Activated effector memory CD4-positive, alpha-beta T cell treated with anti-CD3 and anti-CD28 coated beads, Interleukin-2, amount 50 U/mL, for 16 hours (primary cell): ENCODE measurements at places on chromosomes 1 and 21.

DNA sequence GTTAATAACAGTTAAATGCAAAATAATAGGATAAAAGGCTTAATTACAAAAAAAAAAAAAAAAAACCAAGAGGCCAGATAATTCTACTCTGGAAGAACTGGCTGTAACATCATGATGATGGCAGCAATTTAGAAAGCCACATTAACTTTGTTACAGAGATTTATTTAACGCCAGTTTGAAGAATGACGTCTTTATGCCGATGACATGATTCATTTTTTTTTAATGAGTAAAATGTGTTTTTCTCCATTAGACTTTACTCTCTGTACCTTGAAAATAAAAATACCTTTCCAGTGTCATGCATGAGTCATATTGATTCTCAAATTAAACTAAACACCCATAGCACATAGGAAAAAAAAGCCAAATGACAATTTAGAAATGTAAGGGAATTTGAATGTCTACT lies 226.1 kb downstream of the RGS7 start:
- DNase-seq: no peak

GRCh38 chr21:32545948-32546441 lies 39.3 kb downstream of the TCP10L start:
- DNase-seq: no peak

DNA sequence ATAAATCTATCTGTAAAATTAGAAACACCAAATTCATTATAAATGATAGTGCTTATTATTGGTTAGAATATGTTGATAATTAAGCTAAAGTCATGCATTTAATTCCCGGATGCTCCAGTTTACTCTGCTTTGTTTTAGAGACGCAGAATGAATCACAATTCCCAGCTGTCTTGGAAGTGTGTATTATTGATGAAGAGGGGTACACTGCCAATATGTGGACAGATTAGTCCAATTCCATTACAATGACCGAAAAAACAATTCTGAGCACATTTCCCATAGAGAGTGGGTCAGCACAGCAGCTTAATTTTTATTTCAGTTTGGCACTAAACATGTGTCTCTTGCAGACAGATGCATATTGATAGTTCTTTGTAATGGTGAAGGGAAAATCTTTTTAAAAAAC lies 146.7 kb downstream of the KCNT2 start:
- no peak for DNase-seq

DNA sequence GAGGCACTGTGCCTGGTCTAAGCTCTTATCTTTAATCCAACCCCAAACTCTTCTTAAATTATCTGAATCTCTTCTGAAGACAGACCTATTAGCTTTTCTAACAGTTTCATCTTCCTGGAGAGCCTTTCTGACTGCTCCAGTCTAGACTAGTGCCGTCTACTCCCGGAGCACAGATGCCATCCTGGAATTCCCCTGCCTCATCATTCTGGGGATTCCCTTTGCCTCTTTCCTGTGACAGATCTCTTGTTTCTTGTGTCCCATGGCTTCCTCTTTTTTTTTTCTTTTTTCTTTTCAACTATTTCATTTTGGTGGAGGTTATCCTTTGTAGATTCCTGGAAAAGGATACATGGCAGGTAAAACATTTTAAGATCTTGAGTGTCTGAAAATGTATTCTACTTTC lies 11.7 kb downstream of the SEMA4A start:
- no peak for DNase-seq

DNA sequence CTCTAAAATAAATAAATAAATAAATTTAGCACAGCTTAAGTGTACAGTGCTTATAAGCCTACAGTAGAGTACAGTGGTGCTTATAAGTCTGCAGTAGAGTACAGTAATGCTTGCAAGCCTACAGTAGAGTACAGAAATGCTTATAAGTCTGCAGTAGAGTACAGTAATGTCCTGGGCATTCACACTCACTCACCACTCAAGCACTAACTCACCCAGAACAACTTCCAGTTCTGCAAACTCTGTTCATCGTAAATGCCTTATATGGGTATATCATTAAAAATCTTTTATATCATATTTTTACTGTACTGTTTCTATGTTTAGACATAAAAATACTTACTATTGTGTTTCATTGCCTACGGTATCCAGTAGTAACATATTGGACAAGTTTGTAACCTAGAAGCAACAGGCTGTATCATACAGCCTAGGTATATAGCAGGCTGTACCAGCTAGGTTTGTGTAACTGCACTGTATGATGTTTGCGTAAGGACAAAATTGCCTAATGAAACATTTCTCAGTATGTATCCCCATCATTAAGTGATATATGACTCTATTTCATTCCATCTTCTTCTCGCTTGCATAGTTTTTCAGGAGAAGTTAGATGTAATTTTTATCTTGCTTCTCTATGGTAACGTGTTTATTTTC lies 14.0 kb upstream of the S100B start:
- DNase-seq: no peak

DNA sequence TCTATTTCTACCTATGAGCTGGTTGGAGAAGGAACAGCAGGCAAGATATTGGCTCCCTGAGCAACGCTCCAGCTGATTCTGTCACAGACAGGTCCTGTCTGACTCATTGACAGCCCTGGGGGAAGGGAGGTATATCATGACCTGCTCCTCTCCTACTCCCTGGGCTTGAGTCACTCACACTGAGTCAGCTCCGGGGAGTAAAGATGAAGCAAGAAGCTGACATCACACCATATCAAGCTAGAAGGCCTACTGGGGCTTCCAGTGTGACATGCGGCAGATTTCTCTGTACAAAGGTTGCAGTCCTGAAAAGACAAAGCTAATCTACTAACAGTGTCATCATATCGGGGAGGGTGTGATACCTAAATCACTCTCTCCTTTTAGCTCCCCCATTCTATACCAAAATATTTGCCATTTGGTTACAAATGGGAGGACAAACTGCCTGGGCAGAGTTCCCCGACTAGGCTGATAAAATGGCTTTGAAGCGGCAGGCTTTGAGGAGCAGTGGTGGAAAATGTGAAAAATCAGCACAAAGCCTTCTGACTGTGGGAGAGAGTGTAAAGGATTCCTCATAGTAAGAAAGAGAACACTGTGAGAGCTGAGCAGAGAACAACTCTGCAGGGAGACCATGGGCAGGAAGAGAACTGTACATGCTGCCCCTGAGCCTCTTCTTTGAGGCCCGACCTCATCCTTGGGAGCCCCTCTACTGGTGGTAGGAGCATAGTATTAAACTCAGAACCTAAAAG lies 15.5 kb downstream of the PI4KB start:
- peak; percentile 91 for DNase-seq

DNA sequence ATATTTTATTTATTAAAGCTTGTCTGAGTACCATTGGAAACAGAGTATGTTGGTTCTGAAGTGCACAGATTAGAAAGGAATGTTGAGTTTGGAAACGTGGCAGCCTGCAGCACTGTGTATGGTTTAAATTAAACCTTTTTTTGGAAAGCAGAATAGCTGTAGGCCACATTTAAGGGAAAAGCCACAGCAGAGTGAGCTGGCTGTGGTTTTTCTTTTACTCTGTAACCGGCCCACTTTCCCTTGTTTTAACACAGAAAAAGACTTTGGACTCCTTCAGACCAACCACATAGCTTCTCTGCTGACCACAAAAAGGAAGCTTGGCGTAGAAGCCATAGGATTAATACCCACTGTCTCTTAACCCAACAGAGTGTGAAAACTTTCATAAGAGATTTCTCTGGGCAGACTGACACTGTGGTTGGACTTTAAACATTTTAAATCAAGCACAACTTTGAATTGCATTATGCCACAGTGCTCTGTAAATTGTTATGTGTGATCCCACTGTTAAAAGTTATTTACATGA lies 75.2 kb downstream of the NFIA start:
- DNase-seq: no peak

DNA sequence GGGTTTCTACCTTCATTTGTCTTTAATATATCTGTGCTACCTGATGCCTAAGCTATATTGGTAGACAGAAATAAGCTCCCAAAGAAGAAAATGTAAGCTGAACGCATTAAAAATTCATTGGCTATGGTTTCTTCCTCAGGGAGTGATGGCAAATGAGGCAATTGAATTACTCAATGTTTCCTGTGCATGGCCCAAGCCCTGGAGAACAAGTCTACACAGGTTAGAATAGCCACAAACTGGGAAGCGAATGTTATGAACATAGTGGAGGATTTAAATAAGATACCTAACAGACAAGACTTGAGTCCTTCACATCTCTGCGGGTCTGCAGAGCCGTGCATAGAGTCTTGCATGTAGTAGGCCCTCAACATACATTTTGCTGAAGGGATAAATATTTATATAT lies 350.3 kb downstream of the RWDD3 start:
- DNase-seq: no peak

DNA sequence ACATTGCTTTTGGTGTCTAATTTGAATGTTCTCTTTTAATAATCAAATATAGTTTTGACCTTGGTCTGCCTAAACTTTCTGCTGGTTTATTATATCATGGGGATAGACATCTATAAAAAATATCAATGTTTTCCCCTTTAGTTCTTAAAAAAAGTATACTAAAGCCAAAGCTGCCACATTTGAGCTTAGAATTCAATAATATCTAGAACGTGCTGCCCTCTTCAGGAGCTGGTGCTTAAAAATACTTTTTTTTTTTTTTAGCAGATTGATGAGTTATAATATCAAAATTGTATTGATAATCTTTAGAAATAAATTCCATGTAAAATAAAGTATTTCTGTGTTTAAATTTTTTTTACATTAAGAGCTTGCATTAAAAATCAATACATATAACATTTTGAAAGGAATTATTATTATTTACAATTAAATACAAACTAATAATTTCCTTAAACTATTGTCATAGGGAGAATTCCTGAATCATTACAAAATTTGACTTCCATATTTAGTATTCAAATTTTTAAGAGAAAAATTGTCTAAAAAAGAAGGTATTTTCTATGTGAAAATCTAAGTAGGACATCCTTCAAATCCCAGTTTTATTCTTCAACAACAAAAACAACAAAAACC lies 40.1 kb upstream of the ADGRL2 start:
- DNase-seq: no peak

DNA sequence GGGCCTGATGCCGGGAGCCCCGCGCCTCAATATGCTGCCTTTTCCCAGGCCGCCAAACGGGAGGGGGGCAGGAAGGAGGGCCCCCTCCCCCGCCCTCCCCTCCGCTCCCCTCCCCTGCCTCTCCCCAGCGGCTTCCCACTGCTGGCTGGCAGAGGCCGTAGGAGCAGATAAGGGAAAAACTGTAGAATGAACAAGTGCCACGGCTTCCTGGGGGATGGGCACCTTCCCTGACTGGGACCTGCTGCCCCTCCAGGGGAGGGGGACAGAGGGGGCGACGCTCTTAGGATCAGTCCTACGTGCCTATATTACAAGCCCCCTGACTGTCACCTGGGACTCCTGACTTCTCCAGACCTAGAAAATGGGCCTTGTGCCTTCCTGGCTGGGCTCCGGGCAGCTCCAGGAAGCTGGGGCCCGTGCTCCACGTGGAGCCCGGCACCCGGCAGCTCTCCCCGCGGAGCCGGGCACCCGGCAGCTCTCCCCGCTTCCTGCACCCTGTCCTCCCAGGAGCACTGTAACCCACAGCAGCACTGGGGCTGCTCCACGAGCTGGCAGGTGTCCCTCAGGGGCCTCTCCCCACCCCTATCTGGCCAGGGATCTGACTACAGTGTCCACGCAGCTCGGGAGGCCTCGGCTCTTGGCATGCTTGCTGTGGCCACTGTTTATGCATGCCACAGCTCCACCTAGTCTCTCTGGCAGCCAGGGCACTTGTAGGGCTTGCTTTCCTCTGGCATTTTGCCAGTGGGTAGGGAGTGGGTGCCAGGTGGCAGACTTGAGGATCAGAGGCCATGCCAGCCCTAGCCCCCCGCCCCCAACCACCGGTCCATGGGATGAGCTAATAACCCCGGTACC lies 674 bp upstream of the HES5 start:
- no peak for DNase-seq

GRCh38 chr1:106022312-106022902 lies 1034.1 kb upstream of the PRMT6 start:
- no peak for DNase-seq

DNA sequence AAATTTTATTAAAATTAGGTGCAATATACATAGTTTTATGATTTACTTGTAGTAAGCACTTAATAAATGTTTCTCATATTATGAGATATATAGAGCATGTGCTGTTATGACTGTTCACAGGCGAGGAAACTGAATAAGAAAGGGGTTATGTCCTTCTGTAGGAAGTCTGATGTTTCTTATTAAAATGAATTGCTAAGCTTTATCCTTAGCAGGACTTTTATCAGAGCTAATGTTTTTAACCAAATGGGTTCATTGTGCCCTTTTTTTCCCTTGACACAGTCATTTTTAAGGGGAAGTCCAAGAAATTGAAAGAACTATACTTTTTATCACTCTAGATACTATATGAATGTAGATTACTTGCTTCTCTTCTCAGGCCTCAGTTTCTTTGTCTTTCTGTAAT lies 285.2 kb downstream of the PTPRC start:
- no peak for DNase-seq

DNA sequence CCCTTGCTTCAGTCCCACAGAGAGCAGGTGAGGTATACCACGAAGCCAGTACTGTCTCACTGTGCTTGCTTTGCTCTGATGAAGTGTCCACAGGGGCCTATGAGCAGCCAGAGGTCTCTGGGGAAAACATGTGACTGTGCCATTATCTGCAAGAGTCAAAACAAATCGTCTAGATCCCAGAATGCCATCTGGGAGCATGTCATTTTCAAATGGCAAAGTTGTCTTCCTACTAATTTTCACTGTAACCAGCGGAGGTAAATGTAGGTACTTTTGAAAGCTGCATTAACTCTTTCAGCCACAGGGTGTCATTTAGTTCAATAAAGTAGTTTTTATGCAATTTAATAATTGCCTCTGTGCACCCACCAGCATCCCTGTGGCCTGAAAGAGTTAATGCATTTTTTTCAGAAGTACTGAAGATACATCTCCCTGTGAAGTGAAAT lies 173.6 kb upstream of the SGIP1 start:
- no peak for DNase-seq

DNA sequence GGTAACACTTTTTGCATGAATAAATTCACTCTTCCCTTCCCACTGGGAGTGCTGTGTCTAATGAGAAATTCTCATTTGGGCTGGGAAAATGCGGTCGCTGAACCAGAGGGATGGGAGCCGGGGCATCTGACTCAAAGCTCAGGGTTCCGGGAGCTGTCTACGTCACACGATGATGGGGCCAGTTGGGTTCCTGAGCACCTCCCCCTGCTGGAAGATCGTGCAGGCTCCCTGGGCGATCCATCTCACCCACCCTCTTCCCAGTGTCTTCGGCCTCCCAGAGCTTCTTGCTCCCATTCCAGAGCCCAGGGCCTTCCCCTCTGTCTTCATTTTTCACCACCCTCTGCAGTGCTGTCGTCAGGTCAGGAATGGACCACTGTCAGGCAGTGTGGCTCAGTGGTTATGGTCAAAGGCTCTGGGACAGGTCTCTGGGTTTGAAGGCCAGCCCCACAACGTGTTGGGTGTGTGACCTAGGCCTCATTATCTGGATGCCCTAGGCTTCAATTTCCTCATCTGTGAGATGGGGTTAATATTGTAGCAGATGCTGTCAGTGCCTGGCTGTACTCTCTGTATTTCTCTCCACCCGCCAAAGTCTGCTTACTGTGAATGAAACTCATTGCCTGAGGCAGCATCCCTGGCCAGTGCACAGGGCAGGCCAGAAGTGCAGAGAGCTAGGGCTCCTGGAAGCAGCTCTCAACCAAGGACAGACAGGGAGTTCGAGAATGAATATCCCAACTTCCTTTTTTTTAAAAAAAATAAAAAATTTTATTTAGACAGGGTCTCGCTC lies 31.8 kb downstream of the IGSF21 start:
- DNase-seq: no peak
